ENCODE measurements at places on chromosomes 16 and 17.

GRCh38 chr16:12086822-12087221, 110.3 kb downstream of the SNX29 start:
- DNase-seq, result no peak

DNA sequence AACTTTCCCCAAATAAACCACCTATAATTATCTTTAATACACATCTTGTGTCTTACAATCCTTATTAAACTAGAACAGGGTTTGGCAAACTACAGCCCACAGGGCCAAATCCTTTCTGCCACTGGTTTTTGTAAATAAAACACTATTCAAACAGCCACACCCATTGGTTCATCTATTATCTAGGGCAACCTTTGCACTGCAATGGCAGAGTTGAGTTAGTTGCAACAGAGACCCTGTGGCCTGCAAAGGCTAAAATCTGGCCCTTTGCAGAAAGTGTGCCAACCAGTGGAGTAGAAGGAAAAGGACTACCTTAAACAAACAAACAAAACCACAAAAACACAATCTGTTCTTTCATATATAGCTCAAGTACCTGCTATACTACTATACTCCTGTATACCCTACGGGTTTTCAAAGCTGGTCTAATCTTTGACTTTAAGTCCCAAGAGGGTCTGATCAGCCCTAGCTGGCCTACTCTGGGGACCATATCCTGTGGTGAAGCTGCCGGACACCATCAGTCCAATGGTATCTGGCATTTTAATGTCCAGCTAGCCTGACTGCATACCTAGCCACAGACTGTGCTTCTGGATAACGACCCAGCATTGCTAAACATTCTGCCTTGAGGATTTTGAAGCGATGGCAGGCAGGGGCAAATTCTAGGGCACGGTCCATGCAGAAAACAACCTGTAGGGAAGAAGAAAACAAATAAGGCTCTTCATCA, 23.3 kb downstream of the CNP start:
- no peak for DNase-seq

GRCh38 chr17:77326636-77327035, 185.9 kb downstream of the SEC14L1 start:
- peak; percentile 45 for DNase-seq

DNA sequence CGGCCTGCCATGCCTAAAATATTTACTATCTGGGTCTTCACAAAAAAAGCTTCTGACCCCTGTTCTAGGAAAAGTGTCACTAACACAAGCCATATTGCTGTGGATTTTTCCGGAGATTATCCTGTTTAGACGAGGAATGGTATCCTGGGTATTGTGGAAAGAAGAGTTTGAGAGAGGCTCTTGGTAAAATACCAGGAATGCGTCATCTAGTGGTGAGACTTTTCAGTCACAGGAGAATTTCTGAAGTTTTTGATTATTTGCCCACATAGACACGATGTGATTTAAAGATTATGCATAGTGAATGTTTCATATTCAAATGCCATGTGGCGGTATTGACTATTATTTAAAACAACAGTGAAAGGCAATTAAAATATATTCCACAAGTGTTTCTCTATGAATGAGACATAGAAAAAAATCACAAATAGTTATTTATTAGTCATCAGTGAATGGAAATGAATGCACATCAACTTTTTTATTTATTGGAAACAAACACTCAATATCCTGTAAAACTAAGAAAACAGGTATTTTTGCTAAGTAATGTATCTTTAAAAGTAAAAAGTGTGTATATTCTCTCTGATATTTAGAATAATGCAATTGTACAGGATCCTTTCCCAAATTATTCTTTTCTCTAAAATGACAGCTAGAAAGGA, 7.8 kb downstream of the KRT28 start:
- DNase-seq, result no peak

GRCh38 chr17:75476271-75476671, 19.8 kb downstream of the TMEM94 start:
- DNase-seq, result no peak

GRCh38 chr16:84478172-84478947, 26.1 kb downstream of the MEAK7 start:
- DNase-seq, result peak; percentile 47

DNA sequence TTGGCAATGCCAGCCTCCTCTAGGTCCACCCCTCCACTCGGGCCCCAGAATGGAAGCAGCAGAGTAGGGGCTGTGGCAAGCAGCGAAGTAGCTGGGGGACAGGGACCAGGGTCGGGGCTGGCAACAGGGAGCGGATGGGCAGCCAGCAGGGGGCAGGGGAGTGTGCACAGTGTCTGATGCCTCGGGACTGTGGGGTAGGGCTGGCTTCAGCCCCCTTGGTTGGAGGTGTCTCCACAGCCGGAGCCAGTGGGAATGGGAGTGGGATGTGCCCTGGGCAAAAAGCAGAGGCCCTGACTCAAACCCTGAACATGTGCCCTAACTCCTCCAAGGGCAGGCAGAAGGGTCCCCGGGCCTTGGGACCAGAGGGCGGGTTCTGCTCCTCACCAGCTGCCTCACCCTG, 18.5 kb upstream of the ARHGAP27 start:
- DNase-seq, result no peak

DNA sequence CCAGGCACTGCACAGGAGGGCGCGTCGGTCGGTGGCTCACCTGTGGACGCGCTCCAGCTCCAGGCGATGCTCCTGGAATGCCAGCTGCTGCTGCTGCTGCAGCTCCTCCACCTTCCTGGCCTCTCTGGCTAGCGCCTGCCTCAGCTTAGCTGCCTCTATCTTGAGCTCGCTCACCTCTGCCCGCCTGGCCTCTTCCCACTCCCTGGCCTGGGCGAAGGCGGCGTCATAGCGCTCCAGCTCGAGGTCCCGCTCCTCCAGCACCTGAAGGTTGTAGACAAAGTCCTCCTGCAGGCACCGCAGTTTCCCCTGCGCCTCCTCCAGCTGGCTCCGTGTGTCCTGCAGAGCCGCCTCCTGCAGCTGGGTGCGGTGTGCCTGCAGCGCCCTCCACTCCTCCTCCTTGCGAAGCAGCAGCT, 11.1 kb downstream of the CCDC57 start:
- no peak for DNase-seq
